Stimulated activated CD8-positive, alpha-beta memory T cell treated with anti-CD3 and anti-CD28 coated beads, Interleukin-12 subunit alpha, Interleukin-12 subunit beta, amount 100 ng/mL, for 1 hour (primary cell): ENCODE measurements at places on chromosomes 6 and 20.

DNA sequence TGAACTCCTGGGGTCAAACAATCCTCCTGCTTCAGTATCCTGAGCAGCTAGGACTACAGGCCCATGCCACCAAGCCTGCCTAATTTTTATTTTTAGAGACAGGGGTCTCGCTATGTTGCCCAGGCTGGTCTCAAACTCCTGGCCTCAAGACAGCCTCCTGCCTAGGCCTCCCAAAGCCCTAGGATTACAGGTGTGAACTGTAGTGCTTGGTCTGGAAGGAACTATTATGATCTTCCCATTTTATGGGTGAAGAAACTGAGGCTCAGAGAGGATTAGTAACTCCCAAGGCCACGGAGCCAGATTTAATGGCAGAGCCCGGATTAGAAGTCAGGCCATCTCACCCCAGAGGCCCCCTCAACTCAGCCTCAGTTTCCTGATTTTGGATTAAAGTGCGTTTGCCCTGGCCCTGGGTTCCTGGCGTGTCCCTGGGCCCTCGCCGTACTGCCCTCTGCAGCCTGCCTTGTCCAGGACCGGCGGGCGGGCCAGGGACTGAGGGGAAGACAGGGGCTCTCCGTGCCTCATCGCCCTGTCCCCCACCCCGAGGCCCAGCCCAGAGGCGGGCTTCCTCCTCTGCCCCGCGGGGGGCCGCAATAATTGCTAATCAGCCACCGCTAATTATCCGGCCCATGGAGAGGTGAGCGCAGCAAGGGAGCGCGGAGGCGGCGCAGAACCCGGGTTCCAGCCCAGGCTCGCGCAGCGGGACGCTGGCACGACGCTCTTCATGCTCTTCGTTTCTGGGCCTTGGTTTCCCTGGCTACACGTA is 34.9 kb downstream of the CD40 start:
- no peak for DNase-seq

GRCh38 chr20:51487565-51488268 is 54.8 kb downstream of the NFATC2 start:
- DNase-seq: no peak

DNA sequence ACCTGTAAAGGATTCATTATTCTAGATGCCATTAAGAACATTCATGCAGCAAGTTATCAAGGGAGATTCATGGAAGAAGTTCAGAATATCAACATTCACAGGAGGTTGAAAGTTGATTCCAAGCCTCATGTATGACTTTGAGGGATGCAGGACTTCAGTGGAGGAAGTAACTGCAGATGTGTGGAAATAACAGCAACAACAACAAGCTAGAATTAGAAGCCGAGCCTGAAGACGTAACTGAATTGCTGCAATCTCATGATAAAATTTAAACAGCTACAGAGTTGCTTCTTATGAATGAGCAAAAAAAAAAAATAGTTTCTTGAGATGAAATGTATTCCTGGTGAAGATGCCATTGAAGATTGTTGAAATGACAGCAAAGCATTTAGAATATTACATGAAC is 73.3 kb upstream of the NXT1 start:
- DNase-seq: no peak

DNA sequence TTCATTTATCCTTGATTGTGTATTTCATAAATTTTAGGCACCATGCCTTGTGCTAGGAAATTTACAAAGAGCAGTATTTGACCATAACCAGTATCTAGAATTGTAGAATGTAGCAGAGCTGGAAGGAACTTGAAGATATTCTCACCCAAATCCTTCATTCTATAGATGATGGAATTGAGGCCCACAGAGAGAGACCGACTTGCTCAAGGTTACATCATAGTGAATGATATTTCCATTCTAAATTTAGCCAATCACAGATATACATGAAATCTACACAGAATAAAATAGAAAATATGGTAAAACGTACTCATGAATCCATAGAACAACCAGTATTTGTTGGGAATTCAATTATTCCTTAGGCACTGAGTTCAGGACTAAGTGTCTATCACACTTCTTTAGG is 10.9 kb upstream of the SGK1 start:
- DNase-seq: no peak

- no peak for DNase-seq
Observed at GRCh38 chr6:72824833-72825232, 203.0 kb downstream of the KCNQ5 start.

DNA sequence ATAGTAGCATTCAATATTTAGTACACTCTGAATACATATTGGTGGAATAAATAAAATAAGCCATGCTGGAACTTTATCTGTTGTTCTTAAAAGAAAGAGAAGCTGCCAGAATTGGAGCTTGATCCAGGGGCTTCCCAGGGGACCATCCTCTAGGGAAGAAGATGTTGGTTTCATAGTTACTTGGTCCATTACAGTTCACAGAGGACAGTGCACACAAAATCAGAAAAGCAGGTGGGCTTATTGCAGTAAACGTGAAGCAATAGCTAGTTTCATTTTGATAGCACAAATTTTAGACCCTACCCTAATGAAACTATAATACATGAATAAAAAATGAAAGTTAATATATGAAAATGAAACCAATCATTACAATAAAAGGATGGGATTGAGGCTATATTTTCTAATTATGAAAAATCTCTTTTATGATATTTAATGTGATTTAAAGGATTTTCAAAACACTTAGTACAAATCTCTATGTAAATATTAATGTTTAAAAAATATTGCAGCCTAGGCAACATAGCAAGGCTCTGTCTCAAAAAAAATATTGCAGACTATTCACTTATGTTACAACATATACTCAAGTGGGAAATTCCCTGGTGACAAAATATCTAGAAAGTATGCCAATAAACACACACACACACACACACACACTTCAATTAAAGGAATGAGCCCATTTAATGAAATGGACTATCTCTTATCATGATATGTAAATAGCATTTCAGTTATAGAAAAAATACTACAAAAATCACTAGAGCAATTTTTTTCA is 227.0 kb upstream of the MARCKS start:
- DNase-seq: no peak

DNA sequence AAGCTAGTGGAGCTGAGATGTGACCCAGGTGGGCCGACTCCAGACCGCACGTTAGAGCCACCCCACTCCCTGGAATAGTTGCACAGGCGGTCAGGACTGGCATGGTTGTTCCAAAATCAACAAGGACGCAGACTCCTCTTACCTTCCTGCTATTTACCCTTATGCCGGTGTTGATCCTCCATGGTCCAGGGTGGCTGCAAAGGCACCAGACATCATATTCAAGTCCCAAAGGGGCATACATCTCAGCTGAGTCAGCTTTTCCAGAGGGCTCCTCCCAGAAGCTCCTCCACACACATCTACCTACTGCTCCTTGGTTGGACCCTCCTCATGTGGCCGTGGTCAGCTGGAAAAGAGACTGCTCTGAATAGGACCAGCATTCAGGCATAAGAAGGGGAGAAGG is 112.2 kb downstream of the SYCP2 start:
- DNase-seq: no peak

DNA sequence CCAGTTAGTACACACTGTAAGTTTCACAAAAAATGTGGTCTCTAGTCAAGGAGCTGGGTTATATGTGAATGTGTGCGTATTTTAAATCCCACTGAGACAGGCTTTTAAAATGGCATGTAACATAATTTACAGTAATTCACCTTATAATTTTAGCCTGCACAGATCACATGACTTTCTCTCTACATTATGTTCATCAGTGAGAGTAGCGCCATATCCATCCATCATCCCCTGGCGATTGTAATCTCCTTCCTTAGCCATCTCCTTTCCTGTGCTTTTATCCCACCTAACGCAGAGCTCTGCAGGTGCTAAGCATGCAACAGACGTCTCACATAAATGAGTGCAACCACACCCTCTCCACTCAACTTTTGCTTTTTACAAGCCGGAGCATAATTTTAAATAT is 210.8 kb downstream of the TBC1D7 start:
- DNase-seq: no peak

DNA sequence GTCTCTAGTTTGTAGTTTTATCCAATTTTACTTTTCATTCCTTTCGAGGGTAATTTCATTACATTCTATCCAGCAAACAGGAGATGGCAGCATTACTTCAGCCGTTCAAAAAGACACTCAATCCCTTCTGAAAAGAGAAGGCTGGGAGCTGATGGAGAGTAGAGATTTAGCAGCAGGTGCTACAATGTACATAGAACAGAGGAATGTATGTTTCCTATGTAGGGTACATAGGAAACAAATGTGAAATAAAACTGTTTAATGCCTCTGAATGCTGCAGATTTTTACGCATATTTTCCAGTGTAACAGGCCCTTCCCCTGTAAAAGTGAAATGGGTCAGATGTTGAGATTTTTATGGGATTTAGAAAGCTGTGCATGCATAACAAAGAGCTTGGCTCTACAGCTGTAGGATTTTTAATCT is 16.0 kb downstream of the RPS12 start:
- DNase-seq: no peak

- DNase-seq: no peak
Observed at GRCh38 chr6:30724906-30725667, 4.9 kb downstream of the TUBB start.

- DNase-seq: no peak
Observed at GRCh38 chr20:23167431-23167830, 81.3 kb upstream of the CD93 start.

- no peak for DNase-seq
Observed at GRCh38 chr6:157542414-157543160, 161.6 kb downstream of the ZDHHC14 start.
